ENCODE measurements at places on chromosomes 1 and 21.

DNA sequence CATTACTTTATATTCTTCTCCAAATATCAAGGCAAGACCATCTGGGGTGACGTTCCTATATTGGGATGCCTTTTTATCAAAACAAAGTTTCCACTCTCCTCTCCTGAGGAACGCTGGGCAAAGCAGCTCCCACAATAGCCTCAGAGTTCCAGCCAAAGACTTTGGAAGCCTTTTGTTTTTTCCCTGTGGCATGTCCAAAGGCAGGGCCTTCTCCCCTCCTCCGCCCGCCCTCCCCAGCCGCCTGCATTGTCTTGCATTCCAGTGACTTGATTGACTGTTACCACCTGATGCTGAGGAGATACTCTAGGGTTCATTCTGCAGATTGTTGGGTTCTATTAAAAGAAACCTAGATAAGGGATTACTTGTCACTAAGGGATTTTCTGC is 43.5 kb downstream of the PROX1 start:
- no peak for DNase-seq

DNA sequence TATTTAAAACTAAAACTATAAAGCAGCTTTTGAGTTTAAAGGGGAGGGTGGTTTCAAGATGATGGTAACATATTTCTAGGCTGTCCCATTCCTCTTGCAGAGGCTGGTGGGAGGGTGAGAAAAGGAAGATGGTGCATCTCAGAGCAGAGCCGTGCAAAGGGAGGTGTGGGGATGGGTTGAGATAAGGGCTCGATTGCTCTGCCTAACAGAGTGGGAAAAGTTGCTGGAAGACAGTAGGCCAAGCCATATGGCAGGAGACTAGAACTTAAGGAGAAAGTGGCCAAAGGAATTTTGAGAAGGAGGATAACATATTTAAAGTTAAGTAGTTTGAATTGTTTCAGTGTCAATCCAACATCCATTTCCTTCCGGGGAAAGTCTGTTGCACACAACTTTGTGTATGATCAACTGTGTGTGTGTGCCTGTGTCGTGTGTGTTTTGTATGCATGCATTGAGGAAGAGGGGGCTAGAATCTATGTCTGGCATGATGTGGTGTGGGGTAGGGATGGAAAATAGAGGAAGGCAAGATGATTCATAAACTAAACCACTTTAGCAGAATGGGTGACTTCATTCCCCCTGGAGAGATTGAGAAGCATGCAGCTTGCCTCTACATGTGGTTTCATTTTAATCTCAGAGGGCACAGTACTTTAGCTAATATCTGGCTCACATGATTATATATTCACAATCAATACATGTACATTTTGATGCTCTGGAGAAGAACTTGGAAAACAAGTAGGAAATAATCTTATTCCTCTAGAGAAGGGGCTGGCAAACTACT is 145.0 kb upstream of the DNAH14 start:
- no peak for DNase-seq

DNA sequence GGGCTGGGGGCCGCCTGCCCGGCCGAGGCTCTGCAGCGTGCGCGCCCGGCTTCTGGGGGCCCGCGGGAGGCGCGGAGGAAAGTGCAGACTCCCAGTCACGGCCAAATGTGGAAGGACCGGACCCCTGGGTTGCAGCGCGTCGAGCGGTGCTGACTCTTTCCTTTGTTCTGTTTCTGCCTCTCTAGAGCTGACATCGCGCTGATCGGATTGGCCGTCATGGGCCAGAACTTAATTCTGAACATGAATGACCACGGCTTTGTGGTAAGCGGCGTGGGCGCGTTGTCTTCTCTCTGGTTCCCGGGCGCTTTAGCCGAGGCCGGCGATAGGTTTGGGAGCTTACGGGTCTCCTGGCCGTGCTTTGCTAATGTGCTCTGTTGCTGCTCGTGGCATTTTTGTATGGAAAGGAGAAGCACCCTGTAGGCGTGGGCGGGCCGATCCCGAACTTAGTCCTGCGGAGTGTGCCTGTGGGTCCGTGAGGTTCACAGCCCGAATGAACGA is 629 bp downstream of the PGD start:
- DNase-seq, result no peak

GRCh38 chr1:182215764-182216163 is 154.3 kb upstream of the ZNF648 start:
- DNase-seq, result no peak

DNA sequence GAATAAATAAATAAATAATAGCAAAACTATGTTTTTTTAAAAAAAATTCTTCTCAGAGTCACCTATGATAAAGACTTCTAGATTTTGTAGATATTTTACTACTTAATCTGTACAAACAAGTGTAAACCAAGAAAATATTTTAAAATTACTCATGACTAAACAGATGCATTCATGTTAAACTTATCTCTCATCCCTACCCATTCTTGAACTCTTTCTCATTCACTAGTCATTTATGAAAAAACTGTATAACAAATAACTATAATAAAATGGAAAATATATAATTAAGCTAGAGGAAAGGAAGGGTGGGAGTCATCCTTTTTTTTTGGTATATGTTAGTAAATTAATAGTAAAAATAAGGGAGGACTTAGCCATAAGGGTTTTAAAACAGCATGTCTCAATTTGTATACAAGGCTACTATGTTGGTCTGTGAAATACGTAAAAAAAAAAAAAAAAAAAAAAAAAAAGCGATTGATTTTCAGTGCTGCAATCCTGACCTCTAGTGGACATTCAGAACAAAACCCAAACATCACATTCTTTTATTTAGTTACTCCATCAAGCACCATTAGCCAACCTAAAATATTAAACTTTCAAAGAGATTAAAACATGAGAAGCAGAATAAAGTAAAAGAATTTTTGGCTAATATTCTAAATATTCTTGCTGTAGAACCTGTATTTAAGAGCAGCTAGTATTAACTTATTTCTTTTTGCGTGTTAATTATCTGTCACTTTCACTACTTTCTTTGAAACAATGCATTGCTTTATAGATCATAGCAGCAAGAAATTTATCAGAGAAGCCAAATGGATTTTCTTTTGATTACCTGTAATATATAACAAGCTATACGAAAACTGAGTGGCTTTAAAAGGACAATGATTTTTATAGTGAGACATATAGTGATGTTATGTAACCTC is 255.8 kb upstream of the CACYBP start:
- no peak for DNase-seq

- DNase-seq, result no peak
Measured at GRCh38 chr1:50796272-50796671, 163.8 kb downstream of the FAF1 start.

- no peak for DNase-seq
Measured at GRCh38 chr1:63873751-63874150, 99.9 kb downstream of the ROR1 start.

GRCh38 chr1:203271962-203272632 is 33.2 kb upstream of the BTG2 start:
- no peak for DNase-seq

DNA sequence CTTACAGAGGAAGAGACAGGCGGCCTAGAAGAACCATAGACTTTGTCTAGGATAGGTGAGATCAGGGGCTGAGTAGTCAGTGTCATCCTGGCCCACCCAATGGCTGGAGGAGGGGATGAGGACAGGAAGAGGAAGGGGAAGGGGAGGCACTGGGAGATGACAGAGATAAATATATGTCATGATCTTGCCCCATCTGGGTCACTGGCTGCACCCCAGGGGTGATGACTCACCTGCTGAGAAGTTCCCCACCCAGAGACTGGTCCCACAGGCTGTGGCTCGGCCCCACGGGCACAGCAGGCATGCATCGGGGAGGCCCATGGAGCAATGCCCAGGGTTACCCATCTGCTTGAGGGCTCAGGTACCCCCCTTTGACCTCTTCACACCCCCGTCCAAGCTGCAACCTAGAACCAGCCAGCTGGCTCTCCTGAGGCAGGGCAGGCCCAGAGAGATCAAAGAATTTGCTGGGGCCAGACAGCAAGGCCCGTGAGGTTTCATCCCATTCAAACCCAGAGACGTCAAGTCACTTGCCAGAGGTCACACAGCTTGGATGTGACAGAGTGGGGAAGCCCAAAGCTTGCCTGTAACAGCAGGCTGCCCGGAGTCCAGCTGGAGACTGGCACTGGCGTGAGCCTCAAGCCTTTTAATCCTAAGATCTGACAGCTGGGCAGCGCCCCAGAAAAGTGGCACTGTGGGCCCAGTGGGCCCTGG is 34.7 kb upstream of the CASZ1 start:
- no peak for DNase-seq

DNA sequence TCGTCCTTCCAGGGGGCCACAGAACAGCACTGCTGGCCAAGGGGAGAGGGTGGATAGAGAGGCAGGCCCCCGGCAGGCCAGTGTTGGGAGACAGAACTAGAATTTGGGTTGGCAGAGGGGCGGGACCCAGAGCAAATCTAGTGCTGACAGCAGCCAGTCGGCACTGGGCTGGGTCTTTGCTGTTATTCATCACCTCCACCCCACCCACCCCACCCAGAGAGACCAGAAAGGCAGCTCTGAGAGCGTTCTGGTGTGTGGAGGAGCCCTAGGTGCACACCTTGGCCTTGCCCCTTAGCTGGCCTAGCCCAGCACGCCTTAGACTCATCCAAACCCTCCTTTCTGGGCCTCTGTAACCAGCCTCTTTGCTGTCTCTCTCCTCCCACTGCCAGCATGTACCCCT is 6.4 kb upstream of the PKP1 start:
- DNase-seq, result no peak

GRCh38 chr1:81654657-81655056 is 146.1 kb upstream of the ADGRL2 start:
- DNase-seq, result no peak

DNA sequence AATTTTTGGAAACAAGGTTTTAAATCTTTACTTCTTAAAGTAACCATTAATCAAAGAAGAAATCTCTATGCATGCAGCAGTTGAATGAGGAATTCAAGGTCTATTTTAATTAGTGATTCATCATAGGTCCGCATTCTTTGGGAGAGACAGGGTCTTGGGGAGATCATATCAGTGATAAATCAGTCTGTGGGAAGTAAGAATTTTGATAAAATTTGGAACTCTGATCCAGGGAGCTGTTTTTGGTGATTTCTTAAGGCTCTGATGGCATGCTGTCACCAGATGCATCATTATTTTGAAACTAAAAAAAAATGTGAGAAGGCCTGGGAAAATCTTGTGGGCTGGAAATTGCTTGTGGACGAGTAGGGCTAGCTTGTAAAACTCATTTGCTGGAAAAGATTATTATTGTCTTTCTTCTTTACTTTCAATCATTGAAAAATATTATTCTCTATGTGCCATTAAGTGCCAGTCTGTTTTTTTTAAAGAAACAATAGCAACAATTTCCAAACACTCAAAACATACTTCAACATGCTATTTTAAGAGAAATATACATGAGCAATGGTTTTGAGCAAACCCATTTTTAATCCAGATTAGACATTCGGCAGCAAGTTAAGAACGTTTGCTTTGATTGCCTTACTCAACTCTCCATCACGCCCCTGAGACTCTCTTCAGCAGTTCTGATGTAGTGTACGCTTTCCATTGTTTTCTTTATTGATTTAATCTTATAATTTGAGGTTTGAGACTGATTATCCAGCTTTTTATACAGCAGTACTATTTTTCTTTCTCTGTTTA is 62.6 kb downstream of the ZBTB18 start:
- no peak for DNase-seq

DNA sequence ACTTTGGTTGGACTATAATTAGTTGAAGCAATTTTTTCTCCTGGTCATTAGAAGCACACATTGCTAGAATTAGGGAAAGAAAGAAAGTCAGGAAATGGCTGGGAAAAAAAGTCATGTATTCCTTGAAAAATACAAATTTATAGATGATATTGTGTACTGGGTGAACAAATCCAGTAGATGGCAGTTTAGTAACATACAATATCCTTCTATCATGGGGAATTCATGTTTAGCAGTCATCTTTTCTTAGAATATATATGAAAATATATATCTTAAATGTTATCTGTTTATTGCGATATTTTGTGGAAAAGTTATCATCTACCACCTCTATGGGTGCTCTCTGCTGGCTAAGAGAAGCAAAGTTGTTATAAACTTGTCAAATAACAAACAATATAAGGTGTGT is 13.1 kb upstream of the ZRANB2 start:
- DNase-seq, result no peak

GRCh38 chr1:232622378-232622777 is 7.6 kb downstream of the SIPA1L2 start:
- no peak for DNase-seq

DNA sequence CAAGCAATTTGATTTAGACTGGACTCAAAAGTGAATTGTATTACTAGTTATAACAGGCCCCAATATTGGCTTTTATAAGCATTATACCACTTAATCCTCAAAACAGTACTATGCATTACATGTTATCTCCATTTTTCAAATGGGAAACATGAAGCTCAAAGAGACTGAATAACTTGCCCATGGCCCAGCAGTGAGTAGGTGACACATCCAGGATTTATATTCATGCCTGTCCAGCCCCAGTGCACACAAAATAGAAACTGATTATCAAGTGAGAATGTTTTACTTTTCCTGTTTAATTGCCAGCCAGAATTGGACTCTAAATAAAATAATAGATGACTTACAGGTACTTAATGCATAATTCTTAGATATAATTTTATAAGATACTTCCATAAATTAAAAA is 82.9 kb downstream of the NIBAN1 start:
- DNase-seq, result no peak

- DNase-seq, result no peak
Measured at GRCh38 chr1:40717955-40718354, 26.5 kb downstream of the NFYC start.

- DNase-seq, result no peak
Measured at GRCh38 chr1:231708394-231708793, 81.8 kb downstream of the DISC1 start.

DNA sequence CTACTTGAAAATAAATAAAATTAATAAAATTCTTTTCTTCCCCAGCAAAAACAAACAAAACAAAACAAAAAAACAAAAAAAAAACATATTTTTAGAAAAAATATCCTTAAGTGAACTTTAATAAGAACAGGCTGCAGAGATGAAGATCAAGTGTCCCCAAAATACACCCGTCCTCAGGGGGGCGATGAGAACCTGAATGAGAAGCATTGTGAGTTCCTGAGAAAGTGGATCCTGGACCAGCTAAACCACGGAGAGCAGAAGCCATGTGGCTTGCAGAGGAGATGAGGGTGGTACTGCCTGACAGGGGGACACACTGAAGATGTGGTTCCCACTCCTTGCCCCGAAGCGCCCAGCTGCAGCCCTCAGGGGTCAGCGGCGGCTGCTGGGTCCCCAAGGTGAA is 89.3 kb downstream of the ITPKB start:
- no peak for DNase-seq

DNA sequence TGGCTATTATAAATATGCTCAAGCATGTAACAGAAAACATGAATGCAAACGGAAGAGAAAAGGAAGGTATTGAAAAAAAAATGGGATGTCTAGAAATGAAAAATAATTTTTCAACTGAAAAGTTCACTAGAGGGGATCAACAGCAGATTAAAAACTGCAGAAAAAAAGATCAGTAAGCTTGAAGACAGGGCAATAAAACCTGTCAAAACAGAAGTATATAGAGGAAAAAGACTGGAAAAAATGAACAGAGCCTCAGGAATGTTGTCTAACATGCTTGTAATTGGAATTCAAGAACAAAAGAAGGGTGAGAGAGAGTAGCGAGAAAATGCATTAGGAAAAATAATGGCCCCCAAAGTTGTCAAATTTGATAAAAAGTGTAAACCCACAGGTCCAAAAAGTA is 29.6 kb downstream of the CRYAA start:
- no peak for DNase-seq
